Ovary (tissue), 10 donors: ENCODE measurements at places on chromosomes 1 and 21.

DNA sequence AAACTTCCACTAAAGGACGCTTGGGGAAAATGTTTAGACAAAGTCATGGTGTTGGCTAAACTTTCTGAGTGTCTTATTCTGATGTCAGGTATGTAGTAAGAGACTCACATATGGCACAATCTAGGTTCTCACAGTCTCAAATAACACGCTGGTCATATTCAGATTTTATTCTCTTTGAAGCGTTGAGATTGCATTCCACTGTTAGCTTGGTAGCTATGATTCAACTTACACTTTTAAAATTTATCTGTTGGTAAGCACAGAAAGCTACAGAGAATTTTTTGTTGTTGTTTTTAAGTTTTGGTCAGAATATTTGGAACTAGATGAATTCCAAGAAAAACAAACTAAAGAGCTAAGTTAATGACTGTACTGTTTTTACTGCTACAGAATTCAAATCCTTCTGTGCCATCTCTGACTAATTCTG is 126.7 kb downstream of the PRRX1 start:
- H3K27ac ChIP-seq, result no peak overlapping the region
- H3K4me1 ChIP-seq, result peaks cover 3% of the 10 kb centered on the region
- H3K36me3 ChIP-seq, result no peaks in the 10 kb centered on the region
- H3K4me3 ChIP-seq, result no peak overlapping the region
- no peaks in the 10 kb centered on the region for H3K27me3 ChIP-seq

GRCh38 chr1:247542811-247543210 is 6.1 kb upstream of the GCSAML start:
- H3K4me3 ChIP-seq, result no peak overlapping the region
- no peaks in the 10 kb centered on the region for H3K4me1 ChIP-seq
- no peaks in the 10 kb centered on the region for H3K27me3 ChIP-seq

DNA sequence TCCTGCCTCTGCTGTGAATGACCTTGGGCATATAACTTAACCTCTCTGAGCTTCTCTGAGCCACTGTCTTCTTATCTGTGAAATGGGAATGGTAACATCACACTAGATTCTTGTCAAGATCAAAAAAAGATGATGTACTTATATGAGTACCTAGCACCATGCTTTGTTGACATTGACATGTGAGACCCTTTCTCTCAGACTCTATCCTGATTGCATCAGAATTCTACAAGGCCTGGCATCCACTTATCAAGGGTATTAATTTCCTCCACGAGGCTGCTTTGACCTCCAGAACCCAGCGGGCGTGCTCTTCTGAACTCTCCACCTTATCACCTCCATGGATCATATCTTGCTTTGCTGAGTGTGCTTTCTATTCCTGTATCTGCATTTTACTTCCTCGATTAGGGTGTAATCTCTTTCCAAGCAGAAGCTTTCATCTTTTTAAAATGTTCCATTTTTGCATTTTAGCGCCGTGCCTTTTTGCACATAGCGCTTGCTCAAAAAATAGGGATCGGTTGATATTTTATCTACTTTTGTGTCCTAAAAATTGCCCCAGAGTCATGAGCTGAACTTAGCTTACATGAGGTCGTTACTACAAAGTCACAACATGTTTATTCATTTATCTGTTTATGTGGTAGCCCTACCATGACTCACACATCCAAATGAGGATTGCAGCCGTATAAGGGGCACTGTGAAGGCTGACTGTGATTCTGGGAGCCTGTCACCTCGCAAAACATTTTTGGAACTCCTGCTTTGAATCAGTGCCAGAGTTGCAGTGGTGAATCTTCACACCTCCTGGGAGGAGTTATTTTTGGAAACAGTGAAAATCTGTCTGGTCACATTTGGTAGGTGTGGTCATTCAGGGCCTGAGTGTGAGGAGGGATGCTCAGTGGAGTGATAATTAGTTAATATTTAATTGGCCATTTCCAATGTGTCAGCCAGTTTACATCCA is 63.2 kb downstream of the IER5 start:
- no peaks in the 10 kb centered on the region for H3K27me3 ChIP-seq
- H3K36me3 ChIP-seq, result no peaks in the 10 kb centered on the region
- DNase-seq, result no peak
- no peak overlapping the region for H3K4me3 ChIP-seq
- peak overlapping the region; percentile 63 for H3K27ac ChIP-seq
- peaks cover 9% of the 10 kb centered on the region for H3K4me1 ChIP-seq

DNA sequence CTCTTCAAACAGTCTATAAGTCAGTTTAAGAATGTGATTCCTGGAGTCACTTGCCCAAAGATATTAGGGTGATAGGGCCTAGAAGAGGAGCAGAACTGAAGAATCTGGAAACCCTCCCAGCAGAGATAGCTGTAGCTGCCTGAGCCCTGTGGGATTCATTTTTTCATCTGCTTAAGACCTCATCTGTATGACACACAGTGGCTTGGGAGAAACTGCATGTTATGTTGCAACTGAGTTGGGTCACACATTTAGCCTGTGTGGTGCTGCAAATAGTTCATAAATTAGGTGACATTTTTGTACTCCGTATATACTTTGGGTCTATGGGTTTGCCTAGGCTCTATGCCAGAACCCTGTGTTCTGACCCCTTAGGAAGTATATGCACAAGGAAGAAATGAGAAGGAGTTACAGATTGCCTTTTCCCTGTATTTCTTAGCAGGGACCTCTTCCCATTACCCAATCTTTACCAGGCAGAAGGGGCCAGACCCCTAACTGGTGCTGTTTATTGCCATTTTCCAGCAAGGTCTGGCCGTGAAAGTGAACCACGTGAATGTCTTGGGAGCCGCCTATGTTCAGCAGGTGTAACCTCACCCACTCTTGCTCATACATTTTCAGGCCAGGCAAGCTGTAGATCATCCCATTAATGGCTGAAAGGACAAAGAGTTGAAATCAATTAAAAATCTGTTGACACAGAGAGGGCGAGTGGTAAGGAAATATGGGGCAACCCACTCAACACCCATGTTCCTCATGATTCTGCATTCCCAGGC is 41.9 kb upstream of the SLC19A2 start:
- H3K4me3 ChIP-seq, result no peak overlapping the region
- no peak for DNase-seq
- H3K27ac ChIP-seq, result no peak overlapping the region
- no peaks in the 10 kb centered on the region for H3K27me3 ChIP-seq

DNA sequence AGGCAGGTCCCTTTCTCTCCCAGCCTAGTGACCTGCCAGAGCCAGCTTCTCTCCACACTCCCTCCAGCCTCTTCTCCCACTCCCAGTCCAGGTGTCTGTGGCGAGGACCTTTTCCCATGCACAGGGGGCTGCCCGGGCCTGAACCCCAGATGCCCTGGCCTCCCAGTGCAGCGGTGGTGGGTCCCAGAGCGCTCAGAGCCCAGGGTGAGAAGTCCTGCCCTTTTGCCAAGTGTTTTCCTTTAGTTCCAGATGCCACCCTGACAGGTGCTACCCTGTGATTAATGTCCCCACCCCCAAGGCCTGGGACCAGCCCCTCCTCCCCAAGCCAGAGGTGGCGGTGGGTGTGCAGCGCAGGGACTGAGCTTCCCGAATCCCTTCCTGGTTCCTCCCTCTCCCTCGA is 90.4 kb downstream of the PAX7 start:
- no peak overlapping the region for H3K27ac ChIP-seq
- no peaks in the 10 kb centered on the region for H3K4me1 ChIP-seq
- no peak overlapping the region for H3K4me3 ChIP-seq
- no peaks in the 10 kb centered on the region for H3K36me3 ChIP-seq

DNA sequence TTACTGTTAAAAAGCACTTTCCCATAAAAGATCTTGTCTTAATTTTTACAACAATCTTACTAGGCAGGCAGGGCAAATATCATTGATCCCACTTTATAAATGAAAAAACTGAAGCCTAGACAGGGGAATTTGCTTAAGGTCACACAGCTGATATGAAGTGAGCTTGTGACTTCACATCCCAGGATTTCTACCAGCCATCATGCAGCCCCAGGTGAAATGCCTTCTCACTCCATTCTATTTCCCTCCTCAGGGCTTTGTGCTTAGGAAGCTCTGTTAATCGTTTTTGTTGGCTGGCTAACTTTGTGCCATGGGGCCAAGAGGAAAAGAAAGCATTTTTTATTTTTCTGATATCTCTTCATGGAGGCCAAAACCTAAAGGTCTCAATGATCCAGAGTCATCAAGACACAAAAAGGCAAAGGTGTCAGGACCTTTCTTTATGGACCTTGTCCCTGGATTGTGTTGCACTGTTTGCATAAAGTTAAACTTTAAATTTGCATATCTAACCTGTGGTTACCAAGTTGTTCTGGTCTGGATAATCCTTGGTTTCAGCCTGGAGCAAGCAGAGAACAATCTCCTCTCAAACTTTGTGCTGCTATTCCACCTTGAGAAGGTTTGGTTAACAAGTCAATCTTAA is 44.8 kb upstream of the ZNF326 start:
- H3K4me3 ChIP-seq, result no peak overlapping the region
- H3K27ac ChIP-seq, result no peak overlapping the region

GRCh38 chr1:107786203-107786845 is 178.7 kb downstream of the VAV3 start:
- H3K27me3 ChIP-seq, result no peaks in the 10 kb centered on the region
- DNase-seq, result no peak
- H3K4me3 ChIP-seq, result no peak overlapping the region
- H3K27ac ChIP-seq, result no peak overlapping the region

- no peak for DNase-seq
- H3K4me3 ChIP-seq, result no peak overlapping the region
- H3K27me3 ChIP-seq, result no peaks in the 10 kb centered on the region
- H3K36me3 ChIP-seq, result no peaks in the 10 kb centered on the region
- no peak overlapping the region for H3K27ac ChIP-seq
Observed at GRCh38 chr21:30083225-30083945, 83.2 kb downstream of the CLDN17 start.

DNA sequence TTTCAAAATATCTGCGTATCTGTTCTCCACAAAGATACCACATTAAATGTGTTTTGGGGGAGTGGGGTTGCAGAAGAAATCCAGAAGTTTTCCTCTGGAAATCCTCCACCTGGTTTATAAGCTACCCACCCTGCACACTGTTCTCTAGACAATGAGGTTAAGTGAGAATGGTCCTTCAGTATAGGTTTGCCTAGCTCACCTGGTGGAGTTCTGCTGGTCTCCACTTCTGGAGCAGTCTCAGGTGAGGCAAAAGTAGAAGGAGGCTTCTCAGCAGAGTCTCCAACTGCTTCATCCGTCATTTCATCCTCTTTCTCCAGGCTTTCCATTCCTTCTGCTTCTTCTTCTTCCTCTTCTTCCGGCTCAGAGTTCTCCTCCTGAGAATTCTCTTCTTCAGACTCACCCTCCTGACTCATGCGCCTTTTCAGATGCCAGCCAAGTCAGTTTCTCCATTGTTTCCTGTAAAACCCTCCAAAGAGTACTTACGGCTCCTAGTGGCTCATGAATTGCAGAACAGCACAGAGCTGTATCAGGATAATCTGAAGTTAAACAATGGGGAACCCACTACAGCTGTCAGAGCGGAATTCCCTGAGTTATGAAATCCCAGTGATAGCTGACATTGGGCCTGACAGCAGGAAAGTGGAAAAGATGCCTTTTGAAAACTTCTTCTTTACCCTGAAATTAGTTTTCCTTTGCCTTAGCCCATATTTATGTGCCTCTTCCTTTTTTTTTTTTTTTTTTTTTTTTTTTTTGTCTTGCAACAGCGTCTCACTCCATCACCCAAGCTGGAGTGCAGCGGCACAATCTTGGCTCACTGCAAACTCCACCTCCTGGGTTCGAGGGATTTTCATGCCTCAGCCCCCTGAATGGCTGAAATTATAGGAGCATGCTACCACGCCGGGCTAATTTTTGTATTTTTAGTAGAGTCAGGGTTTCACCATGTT is 38.5 kb downstream of the MSTO1 start:
- no peak overlapping the region for H3K27ac ChIP-seq
- H3K4me1 ChIP-seq, result no peaks in the 10 kb centered on the region
- H3K4me3 ChIP-seq, result no peak overlapping the region
- H3K36me3 ChIP-seq, result no peaks in the 10 kb centered on the region
- no peaks in the 10 kb centered on the region for H3K27me3 ChIP-seq
